ENCODE measurements at places on chromosomes 13 and 19.

DNA sequence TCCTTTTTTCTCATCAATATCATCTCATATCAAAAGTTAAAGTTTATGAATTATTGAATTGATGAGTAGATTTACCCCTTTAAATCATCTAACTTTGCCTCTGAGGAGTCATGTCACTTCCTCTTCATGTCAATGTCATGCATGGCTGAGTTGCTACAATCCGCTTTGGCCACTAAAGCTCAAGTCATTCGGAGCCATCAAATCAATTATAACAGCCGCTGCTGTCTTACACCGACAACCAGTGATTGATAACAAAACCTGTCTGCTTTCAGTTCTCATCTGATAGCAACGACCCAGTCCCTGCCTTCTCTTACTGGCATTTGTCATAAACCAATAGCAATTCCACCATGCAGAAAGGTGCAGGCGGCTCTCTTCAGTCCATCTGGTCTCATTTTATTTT, 429.3 kb downstream of the DIAPH3 start:
- DNase-seq: no peak

GRCh38 chr19:10290876-10291553, 1.3 kb downstream of the ICAM5 start:
- DNase-seq: peak; percentile 79

DNA sequence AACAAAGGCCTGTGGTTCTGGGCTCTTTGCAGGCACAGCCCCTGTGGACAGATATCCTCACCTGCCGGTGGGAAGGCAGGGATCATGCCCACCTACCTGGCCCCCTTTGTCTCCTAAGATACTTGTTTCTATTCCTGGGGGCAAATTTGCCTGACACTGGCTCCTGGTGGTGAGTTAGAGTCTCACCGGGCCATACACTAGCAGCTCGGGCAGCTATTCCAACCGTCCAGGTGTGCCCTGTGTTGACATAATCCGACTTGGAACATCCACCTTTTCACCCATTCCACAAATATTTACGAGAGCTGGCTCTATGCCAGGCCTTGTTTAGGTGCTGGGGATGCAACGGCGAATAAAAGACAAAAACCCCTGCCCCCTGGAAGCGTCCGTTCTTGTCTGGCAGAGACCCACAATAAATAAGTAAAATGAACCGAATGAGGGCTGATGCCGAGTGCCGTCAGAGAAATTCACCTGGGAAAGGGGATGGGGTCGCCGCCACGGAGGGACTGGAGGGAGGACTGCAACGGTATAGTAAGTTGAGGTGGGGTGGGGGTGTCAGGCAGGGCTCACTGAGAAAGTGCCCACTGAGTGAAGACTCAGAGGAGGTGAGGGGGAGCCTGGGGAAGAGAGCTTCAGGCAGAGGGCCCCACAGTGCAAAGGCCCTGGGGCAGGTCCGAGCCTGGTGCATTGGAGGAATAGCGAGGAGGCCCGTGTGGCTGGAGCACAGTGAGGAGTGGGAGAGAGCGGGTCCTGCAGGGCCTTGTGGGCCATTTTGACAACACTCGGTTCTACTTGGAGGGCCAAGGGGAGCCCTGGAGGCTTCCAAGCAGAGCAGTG, 43.2 kb upstream of the RANBP3 start:
- DNase-seq: no peak

GRCh38 chr13:30831515-30831914, 74.6 kb upstream of the MEDAG start:
- DNase-seq: no peak

GRCh38 chr19:926589-927350, 935 bp downstream of the ARID3A start:
- DNase-seq: peak; percentile 65

GRCh38 chr19:5231857-5232678, 108.5 kb downstream of the PTPRS start:
- no peak for DNase-seq

- no peak for DNase-seq
Observed at GRCh38 chr13:96193728-96194310, 103.9 kb downstream of the HS6ST3 start.

GRCh38 chr13:95181586-95181985, 119.7 kb downstream of the ABCC4 start:
- no peak for DNase-seq

DNA sequence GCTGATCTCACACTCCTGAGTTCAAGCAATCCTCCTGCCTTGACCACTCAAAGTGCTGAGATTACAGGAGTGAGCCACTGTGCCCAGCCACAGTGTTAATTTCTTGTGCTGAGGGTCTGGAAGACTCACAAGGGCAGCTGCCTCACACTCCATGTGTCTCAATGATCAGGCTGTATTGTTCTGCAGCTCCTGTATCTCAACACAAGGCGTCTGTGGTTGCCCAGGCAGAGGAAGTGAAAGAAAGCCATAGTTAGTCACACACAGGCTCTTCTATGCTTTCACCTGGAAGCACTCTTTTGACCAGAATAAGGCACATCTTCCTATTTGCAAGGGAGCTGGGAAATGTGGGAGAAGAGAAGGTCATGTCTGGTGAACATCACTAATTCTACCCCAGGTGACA, 107.3 kb upstream of the ZNF507 start:
- no peak for DNase-seq

GRCh38 chr13:80011448-80012212, 329.3 kb downstream of the SPRY2 start:
- DNase-seq: no peak

DNA sequence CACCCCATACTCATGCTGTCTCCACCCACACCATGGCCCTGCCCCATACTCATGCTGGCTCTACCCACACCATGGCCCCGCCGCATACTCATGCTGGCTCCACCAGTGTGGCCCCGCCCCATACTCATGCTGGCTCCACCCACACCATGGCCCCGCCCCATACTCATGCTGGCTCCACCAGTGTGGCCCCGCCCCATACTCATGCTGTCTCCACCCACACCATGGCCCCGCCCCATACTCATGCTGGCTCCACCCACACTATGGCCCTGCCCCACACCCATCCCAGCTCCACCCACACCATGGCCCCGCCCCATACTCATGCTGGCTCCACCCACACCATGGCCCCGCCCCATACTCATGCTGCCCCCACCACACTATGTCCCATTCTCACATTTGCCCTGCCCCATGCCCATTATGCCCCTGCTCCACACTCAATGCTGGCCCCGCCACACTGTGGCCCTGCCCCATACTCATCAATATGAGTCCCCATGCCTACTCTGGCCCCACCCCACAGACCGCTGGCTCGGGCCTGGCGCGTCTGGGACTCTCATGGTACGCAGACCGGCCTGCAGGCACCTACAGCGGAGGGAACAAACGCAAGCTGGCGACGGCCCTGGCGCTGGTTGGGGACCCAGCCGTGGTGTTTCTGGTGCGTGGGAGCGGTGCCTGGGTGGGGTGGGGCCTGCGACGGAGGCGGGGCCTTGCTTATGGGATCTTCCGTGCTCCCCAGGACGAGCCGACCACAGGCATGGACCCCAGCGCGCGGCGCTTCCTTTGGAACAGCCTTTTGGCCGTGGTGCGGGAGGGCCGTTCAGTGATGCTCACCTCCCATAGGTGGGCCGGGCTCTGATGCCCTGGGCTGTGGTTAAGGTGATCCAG, 3.7 kb upstream of the ARHGAP45 start:
- DNase-seq: peak; percentile 77

DNA sequence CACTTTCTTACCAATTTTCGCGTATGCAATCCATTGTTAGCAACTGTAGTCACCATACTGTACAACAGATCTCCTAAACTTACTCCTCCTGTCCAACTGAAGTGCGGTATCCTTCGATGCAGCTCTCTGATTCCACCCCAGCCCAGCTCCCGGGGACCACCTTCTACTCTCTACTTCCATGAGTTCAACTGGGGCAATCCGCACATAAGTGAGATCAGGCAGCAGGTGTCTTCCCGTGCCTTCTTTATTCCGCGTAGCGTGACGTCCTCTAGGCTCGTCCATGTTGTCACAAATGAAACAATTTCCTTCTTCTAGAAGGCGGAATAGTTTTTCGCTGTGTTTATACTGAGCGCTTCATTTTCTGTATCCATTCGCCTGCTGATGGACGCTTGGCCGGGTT, 8.4 kb downstream of the LILRB1 start:
- DNase-seq: no peak

DNA sequence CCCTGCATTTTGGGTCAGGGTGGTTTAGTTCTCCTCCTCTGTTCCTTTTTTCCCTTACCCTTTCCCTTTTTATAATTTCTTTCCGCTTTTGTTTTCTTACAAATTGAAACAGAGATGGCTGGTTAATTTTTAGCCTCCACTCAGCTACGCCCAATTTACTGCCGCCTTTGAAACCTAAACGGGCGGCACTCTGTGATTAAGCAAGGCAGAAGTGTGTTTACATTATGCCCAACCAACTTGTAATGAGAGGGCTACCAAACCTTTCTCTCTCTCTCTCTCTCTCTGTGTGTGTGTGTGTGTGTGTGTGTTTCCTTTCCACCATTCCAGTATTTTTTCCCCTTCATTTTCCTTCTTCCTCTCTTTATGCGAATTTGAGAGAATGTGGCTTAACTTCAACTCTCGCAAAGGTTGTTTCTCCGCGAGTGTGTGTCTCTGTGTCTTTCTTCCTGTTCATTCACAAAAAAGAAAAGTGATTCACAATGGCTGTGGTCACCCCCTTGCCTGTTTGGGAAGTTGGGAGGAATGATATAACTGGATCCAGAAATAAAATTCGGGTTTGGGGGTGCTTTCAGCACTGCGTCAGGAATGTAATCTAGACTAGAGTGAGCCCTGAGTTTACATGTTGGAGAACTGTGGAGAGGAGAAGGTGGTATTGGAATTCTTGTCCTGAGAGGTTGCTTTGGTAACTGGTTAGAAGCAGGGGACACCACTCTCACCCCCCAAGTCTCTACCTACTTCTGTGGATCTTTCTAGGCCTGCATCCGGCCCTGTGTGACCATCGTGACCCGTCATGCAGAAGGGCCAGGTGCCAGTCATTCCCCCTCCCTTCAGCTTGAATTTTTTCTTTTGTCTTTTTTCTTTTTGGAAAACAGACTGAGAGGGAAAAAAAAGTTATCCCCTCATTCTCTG, 31.4 kb downstream of the NFIX start:
- no peak for DNase-seq

All from K562 (cell line).